Articular chondrocyte of knee joint (primary cell): ENCODE measurements at places on chromosomes 13 and 19. TPM values are rescaled to one million over a fixed set of nuclear protein-coding genes. Genes with fewer than 3 reads are reported as not detected.

The WTIP gene
- 36.4 and 39.6 TPM in 2 replicates for total RNA-seq

The SIGLEC8 gene
- not detected in 2 replicates for total RNA-seq

The KLK1 gene
- total RNA-seq, result not detected in 2 replicates

The FFAR2 gene
- not detected in 2 replicates for total RNA-seq

The CXCL17 gene
- not detected in 2 replicates for total RNA-seq

The TUBA3C gene
- total RNA-seq, result not detected in 2 replicates

The OR10H1 gene
- total RNA-seq, result not detected in 2 replicates
